Stimulated activated CD8-positive, alpha-beta memory T cell treated with anti-CD3 and anti-CD28 coated beads, Interleukin-15, amount 100 ng/mL, for 24 hours (primary cell): ENCODE measurements at places on chromosomes 2 and 18.

DNA sequence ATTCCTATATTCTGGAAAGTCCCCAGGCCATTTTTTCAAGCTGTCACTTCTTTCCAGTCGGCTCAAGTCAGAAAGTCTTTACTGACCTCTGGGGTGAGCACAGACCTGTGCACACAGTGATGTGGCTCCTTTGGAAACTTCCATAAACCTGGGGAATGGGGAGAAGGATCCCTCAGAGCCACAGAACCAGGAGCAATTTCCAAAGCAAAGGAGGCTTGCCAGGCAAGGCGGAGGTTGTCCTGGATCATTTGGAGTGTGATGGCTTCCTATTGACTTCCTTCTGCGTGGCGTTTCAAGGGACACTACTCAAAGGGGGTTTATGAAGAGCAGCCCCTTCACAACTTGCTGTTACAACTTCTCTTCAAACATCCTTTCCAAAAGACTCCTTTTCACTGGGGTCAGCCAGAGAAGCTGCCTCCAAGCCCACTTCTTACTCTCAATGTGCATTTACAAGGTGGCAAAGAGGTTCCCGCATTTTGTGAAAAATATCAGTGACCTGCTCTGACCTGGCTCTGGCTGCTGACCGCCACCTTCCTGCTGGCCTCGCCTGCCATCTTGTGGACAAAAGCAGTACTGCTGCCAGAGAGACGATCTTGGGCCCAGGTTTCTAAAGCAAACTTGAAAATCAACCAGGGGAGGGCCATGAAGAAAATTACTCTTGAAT lies 18.2 kb upstream of the TMEM247 start:
- peak; percentile 67 for DNase-seq

GRCh38 chr2:47504174-47504810 lies 101.3 kb downstream of the MSH2 start:
- DNase-seq = no peak

DNA sequence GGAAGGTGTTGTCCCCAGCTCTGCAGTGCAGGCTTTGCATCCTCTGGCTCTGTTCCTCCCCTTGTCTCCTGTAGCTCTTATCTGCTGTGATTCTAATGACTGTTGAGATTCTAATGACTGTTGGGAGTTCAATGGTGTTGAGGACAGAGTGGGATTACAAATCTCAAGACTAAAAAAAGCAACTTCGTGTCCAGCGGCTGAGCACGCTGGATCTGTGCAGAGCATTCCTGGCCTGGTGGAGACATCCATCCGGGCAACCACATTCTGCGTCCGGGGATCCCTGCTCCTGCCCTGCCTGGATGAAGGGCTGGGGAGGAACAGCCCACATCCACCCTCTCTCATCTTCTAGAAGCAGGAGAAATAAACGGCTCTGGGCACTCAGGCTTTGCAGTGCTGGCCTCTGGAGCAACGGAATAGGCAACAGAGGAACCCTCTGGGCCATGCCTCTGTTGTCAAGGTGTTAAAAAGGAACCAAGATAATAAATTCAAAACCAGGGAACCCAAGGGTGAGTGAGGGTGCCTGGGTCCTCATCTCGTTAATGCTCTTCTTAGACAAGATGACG lies 106.7 kb upstream of the ASB18 start:
- DNase-seq = no peak

DNA sequence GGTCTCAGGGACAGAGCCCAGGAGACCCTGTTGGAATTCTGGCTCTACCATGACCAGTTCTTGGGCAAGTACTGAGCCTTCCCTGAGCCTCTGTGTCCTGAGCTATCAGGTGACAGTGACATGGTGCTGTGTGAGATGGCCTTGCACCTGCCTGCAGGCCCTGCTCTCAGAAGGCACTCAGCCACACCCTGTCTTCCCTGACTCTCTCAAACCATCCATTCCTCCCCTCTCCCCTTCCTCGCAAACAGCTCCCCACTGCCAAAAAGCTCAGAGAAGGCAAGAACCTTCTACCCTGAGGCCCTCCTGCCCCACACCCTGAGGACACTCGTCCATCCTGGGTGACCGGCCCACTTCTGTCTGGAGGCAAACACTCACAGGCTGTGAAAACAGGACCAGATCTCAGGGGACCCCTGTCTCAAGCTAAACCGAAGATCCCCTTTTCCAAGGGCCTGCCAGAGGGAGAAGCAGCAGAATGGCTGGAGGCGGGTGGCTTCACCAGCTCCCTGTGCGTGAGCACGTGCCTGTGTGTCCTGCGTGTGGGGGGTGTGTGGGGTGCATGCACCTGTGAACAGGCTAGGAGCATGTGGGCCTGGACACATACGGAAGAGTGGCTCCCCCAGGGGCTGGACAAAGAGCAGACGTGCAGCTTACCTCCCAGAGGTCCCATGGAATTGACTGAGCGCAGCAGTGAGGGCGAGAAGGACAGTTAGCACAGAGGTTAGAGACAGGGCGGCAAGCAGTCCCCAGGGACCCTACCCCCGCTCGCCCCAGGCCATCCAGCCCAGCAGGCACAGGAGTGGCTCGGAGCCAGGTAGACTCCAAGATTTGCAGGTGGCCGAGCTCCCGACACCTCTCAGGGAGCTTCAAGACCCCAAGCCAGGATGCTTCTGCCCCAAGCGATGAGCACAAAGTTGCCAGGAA lies 53.9 kb downstream of the BIN1 start:
- no peak for DNase-seq

DNA sequence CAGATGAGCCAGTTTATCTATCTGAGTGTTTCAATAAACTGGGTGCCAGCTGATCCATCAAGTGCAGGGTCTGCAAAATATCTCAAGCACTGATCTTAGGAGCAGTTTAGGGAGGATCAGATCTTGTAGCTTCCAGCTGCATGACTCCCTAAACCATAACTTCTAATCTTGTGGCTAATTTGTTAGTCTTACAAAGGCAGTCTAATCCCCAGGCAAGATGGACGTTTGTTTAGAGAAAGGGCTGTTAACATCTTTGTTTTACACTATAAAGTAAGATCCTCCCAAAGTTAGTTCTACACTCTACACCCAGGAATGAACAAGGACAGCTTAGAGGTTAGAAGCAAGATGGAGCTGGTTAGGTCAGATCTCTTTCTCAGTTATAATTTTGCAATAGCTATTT lies 28.7 kb upstream of the HNMT start:
- DNase-seq = no peak

DNA sequence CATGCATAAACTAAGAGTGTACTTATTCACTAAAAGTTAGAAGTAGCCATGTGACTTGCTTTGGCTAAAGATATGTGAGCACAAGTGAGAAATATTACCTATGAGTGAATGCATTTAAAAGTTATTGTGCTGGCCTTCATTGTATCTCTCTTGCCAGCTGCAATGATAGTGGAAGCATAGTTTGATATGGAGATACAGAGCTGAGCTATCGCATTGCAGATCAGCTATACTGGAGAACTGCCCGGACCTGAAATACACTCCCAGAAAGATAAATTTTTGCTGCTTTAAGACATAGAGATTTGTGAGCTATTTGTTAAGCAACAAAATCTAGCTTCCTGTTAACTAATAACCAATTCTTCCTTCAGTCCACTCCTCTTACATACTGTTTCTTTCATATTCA lies 571.1 kb downstream of the CPS1 start:
- DNase-seq = no peak

DNA sequence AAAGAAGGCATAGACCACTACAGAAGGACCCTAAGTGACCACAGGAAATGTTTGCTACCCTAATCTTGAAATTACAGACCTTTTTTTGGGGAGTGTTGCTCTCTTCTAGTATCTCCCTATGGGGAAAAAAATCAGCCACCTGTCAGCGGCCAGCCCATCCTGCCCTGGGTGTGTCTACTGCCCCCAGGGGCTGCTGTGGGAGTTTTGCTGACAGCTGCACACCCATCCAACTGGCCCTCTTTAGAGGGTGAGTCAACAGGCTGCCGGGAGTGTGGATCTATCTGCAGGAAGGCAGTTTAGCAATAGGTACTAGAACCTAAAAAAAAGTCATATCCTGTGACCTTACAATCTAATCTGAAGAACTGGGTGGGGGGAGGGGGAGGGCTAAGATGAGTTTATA lies 796 bp upstream of the DYSF start:
- no peak for DNase-seq

- DNase-seq = no peak
Measured at GRCh38 chr18:2963048-2963447, 49.9 kb downstream of the LPIN2 start.

DNA sequence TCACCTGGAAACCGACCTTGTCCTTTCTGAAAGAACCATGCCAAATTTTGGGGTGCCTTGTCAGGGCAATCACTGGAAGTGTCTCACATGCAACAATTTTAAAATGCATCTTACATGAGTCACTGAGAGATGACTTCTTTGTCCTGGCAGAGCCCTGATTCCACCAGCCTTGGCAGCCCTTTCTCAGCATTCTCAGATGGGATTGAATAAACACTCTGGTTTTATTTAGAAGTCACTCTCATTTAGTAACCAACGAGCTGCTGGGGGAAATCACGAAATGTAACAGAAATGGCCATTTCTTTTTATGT lies 3.8 kb upstream of the ATP8B1 start:
- no peak for DNase-seq

GRCh38 chr2:55459714-55460274 lies 40.1 kb upstream of the CCDC88A start:
- no peak for DNase-seq

DNA sequence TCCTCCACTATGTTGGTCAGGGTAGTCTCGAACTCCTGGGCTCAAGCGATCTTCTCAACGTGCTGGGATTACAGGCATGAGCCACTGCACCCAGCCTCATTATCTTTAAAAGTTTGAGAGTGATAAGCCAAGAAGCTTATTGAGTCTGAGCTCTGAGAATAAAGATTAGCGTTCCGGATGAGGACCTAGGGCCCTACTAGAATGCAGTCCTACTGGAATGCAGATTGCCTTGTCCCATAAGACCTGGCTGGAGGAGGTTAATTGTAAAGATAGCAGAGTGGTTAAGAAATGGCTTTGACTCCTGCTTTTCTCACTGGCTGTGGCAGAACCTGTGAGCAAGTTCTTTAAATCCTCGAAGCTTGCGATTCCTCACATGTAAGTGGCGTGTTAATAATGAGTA lies 4.0 kb downstream of the VWA3B start:
- no peak for DNase-seq

GRCh38 chr2:46490521-46491141 lies 11.3 kb downstream of the TMEM247 start:
- no peak for DNase-seq

- DNase-seq = no peak
Measured at GRCh38 chr2:32865399-32866068, 81.2 kb upstream of the LTBP1 start.

- DNase-seq = no peak
Measured at GRCh38 chr2:216119986-216120385, 10.8 kb downstream of the XRCC5 start.

DNA sequence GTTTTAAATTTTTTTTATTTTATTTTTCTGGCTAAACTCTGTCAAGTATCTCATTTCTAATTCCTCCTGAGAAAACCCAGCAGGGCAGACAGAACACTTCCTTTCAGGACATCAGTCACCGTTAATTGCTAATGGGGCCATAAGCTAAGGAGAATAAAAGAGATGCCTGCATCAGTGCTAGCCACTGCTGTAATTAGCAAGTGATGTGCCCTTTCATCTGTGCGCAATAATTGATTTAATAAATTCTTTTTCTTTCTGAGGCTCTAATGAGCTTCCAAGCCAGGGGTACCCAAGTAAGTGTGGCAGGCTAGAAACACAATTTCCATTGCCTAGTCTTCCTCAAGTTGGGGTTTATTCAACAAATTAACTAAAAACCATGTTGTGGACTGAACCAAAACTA lies 65.5 kb downstream of the SLC9A4 start:
- no peak for DNase-seq

- no peak for DNase-seq
Measured at GRCh38 chr2:173590276-173590861, 235.7 kb downstream of the CDCA7 start.

GRCh38 chr2:233473386-233473791 lies 93.2 kb downstream of the USP40 start:
- no peak for DNase-seq

- DNase-seq = no peak
Measured at GRCh38 chr2:213017404-213017803, 134.0 kb downstream of the IKZF2 start.

DNA sequence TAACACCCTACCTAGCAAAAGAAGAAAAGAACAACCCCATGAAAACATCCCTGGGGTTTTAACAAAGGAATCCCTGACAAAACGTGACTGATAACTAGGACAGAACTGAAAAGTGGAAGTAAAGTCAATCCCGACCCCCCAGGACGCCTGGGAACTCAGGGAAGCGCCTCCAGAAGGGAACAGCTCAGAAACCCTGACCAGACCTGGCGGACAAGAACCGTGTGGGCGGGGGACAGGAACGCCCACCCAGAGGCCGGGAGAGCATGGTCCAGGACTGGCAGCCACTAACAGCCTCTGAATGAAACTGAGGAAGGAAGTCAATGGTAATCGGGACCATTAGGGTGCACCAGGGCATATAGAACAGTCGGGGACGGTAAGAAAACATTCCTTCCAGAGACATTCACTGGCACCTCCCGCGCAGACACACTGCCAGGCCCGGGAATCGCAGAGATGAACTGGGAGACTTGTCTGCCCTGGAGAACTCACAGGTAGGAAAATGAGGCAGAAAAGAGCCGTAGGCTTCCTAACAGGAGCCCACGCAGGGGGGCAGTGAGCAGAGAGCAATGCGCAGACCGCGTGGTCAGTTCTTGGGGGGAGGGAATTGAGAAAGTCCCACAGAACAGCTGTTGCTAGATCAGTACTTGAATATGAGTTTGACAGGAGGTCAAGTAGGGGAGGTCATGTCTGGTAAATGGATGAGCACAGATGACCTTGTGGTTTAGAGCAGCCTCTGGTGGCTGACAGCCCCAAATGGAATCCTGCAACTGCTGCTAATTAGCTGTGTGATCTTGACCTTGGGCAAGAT lies 1.3 kb upstream of the TBC1D8 start:
- DNase-seq = no peak

GRCh38 chr2:174524527-174524926 lies 37.7 kb upstream of the GPR155 start:
- no peak for DNase-seq

DNA sequence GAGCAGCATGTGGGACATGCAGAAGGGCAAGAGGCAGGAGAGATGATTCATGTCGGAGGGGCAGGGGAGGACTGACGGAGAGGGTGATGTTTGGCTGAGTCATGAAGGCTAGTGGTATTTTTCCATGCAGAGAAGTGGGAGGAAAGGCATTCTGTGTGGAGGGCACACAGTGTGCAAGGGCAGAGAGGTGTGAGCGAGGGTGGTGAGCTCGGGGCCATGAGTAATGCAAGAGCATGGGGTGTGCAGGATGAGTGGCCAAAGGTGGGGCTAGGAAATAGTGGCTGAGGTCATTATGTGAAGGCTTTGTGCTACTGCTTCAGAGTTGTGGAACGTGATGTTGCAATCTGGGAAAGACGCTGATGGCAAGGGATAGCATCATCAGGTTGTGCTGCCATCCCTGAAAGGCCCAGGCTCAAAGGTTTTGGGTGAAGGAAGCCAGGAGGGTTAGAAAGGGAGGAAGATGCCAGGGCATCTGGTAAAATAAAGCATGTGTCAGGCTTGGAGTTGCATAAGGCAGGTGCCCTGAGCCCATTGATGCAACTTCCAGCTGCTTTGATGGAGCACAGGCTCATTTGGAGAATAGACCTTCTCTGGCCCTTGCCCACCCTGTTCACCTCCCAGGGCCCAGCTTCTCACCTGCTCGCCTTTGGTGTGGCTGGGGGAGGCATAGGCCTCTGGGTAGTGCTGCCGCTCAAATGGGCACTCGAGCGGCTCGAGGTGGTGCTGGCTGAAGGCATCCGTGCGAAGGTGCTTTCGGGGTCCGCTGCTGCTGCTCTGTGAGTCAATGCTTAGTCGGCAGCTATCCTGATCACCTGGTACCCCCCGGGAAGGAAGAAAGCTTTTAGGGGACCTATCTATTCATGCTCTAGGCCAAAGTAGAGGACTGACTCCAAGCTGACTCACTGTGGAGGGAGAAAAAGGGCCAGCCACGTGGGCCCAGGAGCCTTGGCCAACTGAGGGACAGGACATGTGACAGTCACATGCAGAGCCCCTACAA lies 37.5 kb downstream of the PAX8 start:
- DNase-seq = no peak
